ENCODE measurements at places on chromosomes 3 and 15.

- DNase-seq: no peak
Observed at GRCh38 chr3:146496251-146496650, 26.9 kb upstream of the PLSCR2 start.

- DNase-seq: no peak
Observed at GRCh38 chr3:149579838-149580542, 77.8 kb downstream of the WWTR1 start.

- peak; percentile 42 for DNase-seq
Observed at GRCh38 chr3:81395739-81396513, 365.5 kb downstream of the GBE1 start.

GRCh38 chr3:53989451-53989850, 97.8 kb upstream of the SELENOK start:
- DNase-seq: no peak

DNA sequence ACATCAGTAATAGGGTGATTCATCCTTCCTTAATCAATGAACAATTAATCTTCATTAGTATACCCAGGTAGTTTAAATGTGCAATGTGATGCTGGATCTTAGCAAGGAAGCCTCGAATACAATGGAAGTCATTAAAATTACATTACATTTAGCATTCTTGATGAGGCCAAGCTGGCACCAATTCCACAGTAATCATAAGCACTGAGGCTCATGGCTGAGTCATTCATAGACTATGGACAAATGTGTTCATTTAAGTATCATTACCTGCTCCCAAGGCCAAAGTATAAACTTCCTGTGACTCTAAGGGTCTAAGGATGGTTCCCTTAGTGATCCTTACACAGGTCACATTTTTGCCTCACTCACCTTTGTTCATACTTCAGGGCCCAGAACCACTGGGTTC, 266.4 kb upstream of the CDIN1 start:
- no peak for DNase-seq

DNA sequence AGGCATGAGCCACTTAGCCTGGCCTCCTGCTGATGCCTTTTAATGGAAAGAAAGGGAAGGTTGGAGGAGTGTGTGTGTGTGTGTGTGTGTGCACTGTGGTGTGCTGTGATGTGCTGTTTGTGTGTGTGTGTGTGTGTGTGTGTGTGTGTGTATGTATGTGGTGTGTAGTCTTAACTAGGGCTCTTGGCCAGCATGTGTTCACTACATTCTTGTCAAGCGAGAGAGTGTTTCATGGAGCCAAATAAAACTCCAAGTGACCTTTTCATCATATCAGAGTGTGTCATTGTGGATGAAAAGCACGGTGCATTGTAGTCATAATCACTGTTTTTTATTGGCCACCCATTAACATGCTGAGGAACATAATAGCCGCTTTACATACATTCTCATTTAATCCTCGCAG, 30.8 kb upstream of the BHLHE40 start:
- DNase-seq: no peak

Data from H9 (cell line).